ENCODE measurements at places on chromosomes 5 and 9.

GRCh38 chr5:41526699-41527098, 16.3 kb upstream of the PLCXD3 start:
- DNase-seq: no peak

DNA sequence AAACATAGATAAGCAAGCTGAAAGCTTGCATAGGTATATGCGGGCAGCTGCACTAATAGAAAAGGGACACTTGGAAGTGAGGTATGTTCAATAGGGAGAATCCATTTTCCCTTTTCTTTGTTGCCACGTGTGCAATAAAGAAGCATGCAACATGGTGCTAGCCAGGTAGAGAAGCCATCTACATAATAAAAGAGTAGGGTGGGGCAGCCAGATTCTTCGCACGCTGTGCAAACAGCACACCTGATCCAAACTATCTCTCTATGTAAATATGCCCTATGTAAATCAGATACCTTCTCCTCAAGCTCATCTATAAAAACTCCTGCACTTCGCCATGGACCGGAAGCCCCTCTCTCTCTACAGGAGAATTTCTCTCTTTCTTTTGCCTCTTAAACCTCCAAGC, 91.9 kb upstream of the C9orf72 start:
- DNase-seq: no peak

DNA sequence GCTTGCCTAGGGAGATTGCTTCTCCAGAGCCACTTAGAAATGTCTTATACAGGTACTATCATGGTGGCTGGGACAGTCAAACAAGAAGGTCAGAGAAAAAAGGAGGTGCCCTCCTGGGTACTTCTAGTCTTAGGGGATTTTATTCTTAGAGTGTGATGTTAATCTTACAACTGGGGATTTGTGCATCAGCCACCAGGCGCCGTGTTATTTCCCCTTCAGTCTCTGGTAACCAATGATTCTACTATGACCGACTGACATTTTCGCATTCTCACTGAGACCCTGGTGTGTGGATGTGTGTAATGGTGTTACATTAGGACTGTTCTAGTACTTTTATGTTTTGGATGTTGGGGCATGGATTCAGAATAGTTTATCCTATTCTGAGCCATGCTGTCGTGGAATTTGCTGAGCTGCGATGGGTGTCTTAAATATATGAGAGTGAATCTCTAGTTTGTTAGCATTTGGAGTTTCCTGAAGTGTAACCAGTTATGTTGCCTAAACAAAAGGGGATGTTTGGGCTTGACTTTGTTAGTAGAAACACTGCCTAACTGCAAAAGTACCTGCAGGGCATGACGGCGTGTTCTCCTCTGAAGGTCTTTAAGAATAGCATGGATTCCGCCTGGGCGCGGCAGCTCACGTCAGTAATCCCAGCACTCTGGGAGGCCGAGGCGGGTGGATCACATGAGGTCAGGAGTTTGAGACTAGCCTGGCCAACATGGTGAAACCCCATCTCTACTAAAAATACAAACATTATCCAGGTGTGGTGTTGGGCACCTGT, 175.2 kb upstream of the DAP start:
- DNase-seq: no peak

GRCh38 chr5:181170996-181171395, 23.6 kb downstream of the OR2V2 start:
- DNase-seq: no peak

DNA sequence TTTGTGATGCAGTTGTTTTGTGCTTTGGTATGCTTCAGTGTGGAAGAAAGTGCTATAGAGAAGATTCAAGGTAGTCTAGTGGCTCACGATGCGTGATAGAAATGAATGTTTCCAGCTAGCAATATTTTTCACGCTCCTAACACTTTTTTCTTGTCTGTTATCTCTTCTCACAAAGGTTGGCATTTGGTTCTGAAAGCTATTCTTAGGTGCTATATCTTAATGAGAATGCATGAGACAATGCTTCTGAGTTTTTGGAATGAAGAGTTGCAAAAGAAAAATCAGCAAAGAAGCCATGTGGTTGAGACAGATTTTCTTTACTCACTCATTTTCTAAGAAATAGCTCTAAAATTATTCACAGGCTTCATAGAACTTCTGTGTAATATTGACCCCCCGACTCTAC, 122.6 kb downstream of the PDE8B start:
- DNase-seq: no peak

GRCh38 chr5:79806741-79807140, 117.1 kb downstream of the CMYA5 start:
- no peak for DNase-seq

- DNase-seq: peak; percentile 85
These were observed 40.6 kb downstream of the CAST start for GRCh38 chr5:96702503-96703383.

DNA sequence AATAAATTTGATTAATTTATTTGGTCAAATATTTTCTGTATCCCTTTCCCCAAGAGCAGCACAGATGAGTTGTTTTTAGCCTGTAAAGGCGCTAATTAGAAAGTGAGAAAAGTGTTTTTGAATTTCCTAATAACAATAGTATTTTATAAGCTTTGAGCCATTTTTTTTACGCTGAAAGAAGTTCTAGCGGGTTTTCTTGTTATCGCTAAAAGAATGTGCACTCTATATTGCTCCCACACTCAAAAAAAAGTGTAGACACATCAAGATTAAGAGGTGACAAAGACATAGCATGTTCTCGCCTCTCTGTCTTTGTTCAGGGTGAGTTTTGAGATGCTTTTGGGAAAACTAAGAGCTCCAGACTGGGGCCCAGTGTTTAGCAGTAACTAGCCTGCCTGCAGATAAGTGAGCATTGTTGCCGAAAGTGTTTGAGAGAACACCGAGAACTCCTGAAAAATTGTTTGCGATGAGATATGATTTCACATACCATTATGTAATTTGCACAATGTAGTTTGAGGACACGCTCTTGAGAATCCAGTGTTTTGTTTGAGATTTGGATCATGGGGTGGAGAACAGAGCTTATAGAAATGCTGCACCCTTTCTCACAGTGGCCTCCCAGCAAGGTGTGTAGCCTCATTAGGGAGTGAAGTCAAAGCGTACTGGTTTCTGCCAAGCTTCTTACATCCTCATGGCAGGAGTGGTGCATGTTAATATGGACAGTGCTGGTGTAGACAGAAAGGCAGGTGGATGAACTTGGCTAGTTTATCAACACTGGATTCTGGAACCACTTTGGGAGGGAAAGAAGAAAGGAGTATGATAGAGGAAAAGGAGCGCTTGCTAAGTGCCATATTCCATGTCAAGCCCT, 1.5 kb downstream of the F2R start:
- no peak for DNase-seq

DNA sequence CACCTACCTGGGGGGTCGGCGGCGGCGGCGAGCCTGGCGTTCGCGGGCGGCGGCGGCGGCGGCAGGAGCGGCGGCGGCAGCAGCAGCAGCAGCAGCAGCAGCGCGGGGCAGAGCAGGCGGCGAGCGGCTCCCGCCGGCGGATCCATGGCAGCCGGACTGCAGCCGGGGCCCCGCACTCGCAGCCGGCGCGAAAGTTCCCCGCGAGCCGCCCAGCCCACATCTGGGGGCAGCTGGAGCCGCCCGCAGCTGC, 153 bp downstream of the ADAMTS2 start:
- no peak for DNase-seq
